Islet precursor cell (in vitro differentiated cells): ENCODE measurements at places on chromosomes 4 and X.

- no peak for DNase-seq
Measured at GRCh38 chr4:79700356-79700755, 292.3 kb upstream of the GK2 start.

GRCh38 chrX:153830640-153831428 lies 490 bp upstream of the PDZD4 start:
- DNase-seq, result no peak

GRCh38 chr4:169251291-169252235 lies 19.2 kb downstream of the SH3RF1 start:
- DNase-seq, result peak; percentile 67

DNA sequence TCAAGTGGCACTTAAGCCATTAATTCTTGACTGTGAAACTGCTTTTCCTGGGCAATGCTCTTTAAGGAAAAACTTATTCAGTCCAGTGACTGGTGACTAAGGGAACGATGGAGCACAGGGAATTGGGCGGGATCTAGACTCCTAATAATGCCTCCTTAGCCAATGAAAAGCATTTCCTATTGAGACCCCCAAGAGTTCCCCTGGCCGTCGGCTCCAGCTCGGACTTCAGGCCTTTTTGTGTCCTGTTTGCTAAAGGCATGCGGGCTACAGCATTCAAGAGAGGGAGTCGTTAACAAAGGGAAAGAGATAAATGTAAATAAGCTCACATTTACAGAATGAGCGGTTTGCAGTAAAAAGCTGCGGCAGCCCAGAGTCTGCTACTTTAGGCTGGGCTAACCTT lies at the start of gene LPAR4:
Gene LPAR4, plus strand, starts transcription at position 232 of the 400 bp plus-strand sequence. CDS start 7,150 bp downstream, outside the sequence.
- peak; percentile 53 for DNase-seq
